ENCODE measurements at places on chromosomes 4 and X. TPM values are rescaled to one million over a fixed set of nuclear protein-coding genes. Genes with fewer than 3 reads are reported as not detected.

DNA sequence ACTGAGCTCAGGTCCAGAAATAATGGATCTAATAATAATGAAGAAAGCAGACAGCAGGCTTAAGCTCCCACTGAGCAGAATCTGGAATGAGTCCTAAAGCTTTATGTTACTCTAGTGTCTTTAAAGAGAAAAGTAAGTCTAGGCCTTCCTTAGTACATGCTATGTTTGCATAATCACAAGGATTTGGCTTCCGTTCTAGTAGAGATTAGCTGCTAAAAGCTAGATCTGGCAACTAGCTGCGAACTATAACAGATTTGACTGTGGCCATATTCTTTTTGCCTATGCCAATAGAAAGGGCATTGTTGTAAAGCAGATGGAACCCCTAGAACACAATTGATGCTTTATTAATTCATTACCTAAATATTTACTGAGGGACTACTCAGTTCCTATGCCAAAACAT is 19.0 kb downstream of the COX7B2 start:
- no peaks in the 10 kb centered on the region for H3K36me3 ChIP-seq
- no peaks in the 10 kb centered on the region for H3K4me1 ChIP-seq
- no peak for DNase-seq
- no peak overlapping the region for H3K4me3 ChIP-seq
- no peak overlapping the region for H3K27ac ChIP-seq

The QRFPR gene
- 2.4 TPM for total RNA-seq

The OTC gene
- not detected for total RNA-seq

The RAI2 gene
- 7.0 TPM for total RNA-seq

DNA sequence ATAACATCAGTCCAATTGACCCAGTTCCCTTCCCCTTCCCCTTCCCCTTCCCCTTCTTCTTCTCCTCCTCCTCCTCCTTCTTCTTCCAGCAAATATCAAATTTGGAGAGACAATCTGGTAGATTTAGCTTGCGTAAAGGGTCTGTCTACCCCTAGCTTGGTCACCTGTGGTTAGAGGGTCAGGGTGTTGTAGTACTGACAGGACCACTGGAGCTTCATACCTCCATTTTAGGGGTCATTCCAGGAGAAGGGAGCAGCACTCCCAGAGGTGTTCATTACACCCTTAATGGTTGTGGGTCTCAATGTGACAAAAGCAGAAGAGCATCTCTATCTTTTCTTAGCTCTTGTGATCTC is 3.7 kb upstream of the FGB start:
- H3K4me1 ChIP-seq = no peaks in the 10 kb centered on the region
- no peak overlapping the region for H3K4me3 ChIP-seq
- DNase-seq = no peak
- H3K27ac ChIP-seq = no peak overlapping the region
- H3K36me3 ChIP-seq = no peaks in the 10 kb centered on the region

DNA sequence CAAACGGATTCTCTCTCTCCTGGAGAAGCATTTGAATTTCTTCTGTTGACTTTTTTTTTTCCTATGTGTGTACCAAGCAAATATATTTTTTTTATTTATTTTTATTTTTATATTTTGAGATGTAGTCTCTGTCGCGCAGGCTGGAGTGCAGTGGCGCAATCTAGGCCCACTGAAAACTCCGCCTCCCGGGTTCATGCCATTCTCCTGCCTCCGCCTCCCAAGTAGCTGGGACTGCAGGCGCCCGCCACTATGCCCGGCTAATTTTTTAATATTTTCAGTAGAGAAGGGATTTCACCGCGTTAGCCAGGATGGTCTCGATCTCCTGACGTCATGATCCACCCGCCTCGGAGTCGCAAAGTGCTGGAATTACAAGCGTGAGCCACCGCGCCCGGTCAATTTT is 549.5 kb upstream of the GNPDA2 start:
- H3K27me3 ChIP-seq = no peaks in the 10 kb centered on the region
- H3K27ac ChIP-seq = no peak overlapping the region
- no peak overlapping the region for H3K4me3 ChIP-seq
- no peak for DNase-seq

DNA sequence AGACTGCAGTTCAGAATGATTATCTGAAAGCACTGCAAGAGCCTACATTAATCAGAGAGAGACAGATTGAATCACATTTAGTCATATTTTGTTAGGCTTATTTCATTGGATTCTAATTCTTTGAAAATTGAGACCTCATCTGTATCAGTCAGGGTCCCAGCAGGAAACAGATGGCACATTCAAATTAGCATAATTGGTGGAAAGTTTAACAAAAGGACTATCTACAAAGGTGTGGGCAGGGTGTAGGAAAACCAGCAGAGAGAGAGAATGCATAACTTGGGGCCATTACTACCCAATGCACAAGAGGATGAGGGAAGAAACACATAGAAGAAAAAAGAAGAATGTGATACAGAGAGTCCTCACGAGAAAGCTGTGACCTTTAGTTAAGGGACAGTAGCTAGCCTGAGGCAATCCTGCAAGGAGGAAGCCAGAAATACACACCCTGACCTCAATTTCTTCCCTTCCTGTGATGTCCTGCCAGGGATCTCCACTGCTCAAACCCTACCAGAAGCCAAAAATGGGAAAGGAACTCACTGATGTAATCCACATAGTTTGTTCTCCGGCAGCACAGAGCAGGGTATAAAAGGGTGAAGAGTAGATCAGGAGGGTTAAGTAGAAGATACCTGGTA is 17.7 kb upstream of the XKRX start:
- H3K36me3 ChIP-seq = no peaks in the 10 kb centered on the region
- no peak for DNase-seq
- no peak overlapping the region for H3K27ac ChIP-seq
- H3K4me3 ChIP-seq = no peak overlapping the region
- H3K4me1 ChIP-seq = peaks cover 19% of the 10 kb centered on the region

GRCh38 chr4:59994118-59994517 is 1206.0 kb upstream of the ADGRL3 start:
- peaks cover 6% of the 10 kb centered on the region for H3K27me3 ChIP-seq
- H3K4me3 ChIP-seq = no peak overlapping the region
- no peaks in the 10 kb centered on the region for H3K4me1 ChIP-seq

The BTK gene
- 9.4 TPM for total RNA-seq

GRCh38 chrX:132088864-132089263 is 39.0 kb downstream of the FRMD7 start:
- peaks cover 9% of the 10 kb centered on the region for H3K4me1 ChIP-seq
- no peak overlapping the region for H3K4me3 ChIP-seq
- no peak overlapping the region for H3K27ac ChIP-seq
- no peak for DNase-seq

DNA sequence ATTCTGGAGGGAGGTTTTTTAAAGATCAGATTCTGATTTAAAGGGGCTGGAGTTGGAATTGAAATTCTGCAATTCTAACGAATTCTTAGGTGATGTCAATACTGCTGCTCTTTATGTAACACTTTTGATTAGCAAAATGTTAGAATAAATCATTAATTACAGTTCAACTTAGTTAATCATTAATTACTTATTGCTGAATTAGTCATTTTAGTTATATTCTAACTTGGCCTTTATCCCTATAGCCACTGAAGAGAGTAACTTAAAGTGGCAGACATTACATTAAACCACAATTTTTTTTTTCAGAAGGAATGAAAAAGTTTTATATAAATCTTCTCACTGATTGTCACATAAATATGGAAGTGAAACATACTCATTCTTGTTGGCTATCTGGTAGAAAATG is 206.6 kb upstream of the ITM2A start:
- H3K27me3 ChIP-seq = no peaks in the 10 kb centered on the region
- H3K4me3 ChIP-seq = no peak overlapping the region
- no peak for DNase-seq
- H3K27ac ChIP-seq = no peak overlapping the region
- H3K36me3 ChIP-seq = no peaks in the 10 kb centered on the region

The GAGE13 gene
- not detected for total RNA-seq

DNA sequence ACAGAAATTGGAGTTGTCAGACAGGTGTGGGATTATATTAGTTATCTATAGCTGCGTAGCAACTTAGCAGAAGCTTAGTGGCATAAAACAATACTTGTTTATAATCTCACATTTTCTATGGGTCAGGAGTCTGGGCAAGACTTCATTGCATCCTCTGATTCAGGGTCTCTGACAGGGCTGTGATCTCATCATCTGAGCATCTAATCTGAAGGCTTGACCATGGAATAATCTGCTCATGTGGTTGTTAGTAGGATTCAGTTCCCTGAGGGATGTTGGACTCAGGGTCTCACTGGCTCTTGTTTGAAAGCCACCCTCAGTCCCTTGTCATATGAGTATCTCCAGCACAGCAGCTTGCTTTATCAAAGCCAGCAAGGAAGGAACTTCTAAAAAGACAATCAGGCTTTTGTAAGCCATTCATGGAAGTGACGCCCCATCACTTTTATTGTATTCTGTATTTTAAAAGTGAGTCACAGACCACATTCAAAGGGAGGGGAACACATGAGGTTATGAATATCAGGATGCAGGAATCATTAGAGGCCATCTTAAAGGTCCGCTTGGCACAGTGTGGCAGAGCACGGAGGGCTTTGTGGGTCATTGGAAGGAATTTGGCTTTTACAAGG is 37.2 kb upstream of the FAM9B start:
- no peaks in the 10 kb centered on the region for H3K4me1 ChIP-seq
- H3K36me3 ChIP-seq = no peaks in the 10 kb centered on the region
- no peak for DNase-seq
- H3K27ac ChIP-seq = no peak overlapping the region

The REPS2 gene
- 10.6 TPM for total RNA-seq

The CFAP47 gene
- total RNA-seq = 0.44 TPM

- H3K4me1 ChIP-seq = peaks cover 45% of the 10 kb centered on the region
- no peak overlapping the region for H3K4me3 ChIP-seq
- no peaks in the 10 kb centered on the region for H3K27me3 ChIP-seq
- H3K36me3 ChIP-seq = no peaks in the 10 kb centered on the region
- DNase-seq = no peak
These were observed 13.9 kb downstream of the FNIP2 start for GRCh38 chr4:158782551-158783360.

DNA sequence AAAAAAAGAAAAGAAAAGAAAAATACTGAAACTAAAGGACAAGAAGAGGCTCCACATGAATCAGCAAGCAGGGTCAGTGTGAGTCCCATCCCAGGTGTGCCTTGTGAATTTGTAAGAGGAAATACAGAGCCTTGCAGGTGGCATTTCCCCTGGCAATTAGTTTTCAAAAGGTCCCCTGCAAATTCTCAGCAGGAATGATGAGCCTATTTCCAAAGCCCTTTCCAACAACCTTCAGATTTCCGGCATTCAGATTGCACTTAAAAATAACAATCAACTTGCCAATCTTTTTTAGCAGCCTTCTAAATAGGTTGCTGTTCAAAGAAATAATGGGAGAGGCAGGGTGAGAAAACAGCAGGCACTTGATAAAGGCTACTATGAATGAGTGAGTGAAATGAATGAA is 66.4 kb upstream of the OR13H1 start:
- H3K27ac ChIP-seq = no peak overlapping the region
- peaks cover 4% of the 10 kb centered on the region for H3K27me3 ChIP-seq
- no peak for DNase-seq

The ARAF gene
- total RNA-seq = 49.4 TPM

GRCh38 chrX:16039834-16040233 is 83.5 kb upstream of the GRPR start:
- no peak for DNase-seq
- H3K27me3 ChIP-seq = no peaks in the 10 kb centered on the region
- H3K27ac ChIP-seq = no peak overlapping the region
- H3K4me1 ChIP-seq = peaks cover 5% of the 10 kb centered on the region
- no peak overlapping the region for H3K4me3 ChIP-seq

The F11 gene
- 0.31 TPM for total RNA-seq

The FRG2 gene
- not detected for total RNA-seq

GRCh38 chr4:20754036-20754435 is 53.8 kb downstream of the PACRGL start:
- H3K27me3 ChIP-seq = no peaks in the 10 kb centered on the region
- H3K4me1 ChIP-seq = no peaks in the 10 kb centered on the region
- no peak for DNase-seq
- no peak overlapping the region for H3K4me3 ChIP-seq
- no peak overlapping the region for H3K27ac ChIP-seq

The ASB9 gene
- 2.8 TPM for total RNA-seq

DNA sequence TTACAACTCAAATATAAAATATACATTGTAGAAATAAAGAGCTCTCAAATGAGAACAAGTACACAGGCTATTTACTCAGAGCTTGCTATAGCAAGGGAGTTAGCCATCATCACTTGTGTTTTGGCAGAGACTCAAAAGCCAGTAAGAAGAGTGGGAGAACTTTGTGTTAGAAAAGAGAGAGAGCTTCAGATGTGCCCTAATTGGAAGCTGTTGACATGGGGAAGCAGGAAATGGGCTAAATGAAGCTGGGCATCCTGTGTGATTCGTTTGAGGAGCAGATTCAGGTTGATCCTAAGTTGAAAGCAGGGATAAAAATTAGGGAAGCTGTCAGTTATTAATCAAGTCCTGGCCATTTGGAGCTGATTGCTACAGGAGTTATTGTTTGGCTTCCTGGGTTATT is 207.4 kb upstream of the MAOA start:
- H3K27me3 ChIP-seq = no peaks in the 10 kb centered on the region
- no peak for DNase-seq
- peaks cover 7% of the 10 kb centered on the region for H3K36me3 ChIP-seq
- H3K4me3 ChIP-seq = no peak overlapping the region
- no peak overlapping the region for H3K27ac ChIP-seq

- no peaks in the 10 kb centered on the region for H3K27me3 ChIP-seq
- no peaks in the 10 kb centered on the region for H3K4me1 ChIP-seq
- no peak overlapping the region for H3K27ac ChIP-seq
- no peaks in the 10 kb centered on the region for H3K36me3 ChIP-seq
- no peak for DNase-seq
These were observed 107.8 kb downstream of the PARM1 start for GRCh38 chr4:75040703-75041102.

The MAMLD1 gene
- total RNA-seq = 2.8 TPM

- H3K4me3 ChIP-seq = no peak overlapping the region
- no peak for DNase-seq
- H3K4me1 ChIP-seq = no peaks in the 10 kb centered on the region
- H3K27me3 ChIP-seq = peaks cover 2% of the 10 kb centered on the region
These were observed 126.6 kb downstream of the TET2 start for GRCh38 chr4:105273230-105273629.

DNA sequence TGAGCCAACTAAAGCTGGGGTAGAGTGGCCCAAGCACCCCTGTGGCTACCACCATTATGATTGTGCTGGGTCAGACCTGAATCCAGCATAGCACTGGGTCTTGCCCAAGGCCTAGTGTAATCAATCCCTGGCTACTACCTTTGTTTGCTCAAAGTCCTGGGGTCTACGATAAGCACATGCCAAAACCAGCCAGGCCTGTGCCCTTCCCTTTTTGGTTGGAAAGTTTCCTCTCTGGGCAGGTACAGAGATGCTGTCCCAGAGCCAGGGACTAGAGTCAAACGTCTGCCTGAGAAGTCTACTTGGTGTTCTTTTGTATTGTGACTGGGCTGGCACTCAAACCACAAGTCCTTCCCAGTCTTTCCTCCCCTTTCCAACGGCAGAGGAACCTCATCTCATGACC is 371.5 kb upstream of the MAGEC2 start:
- H3K4me3 ChIP-seq = no peak overlapping the region
- no peaks in the 10 kb centered on the region for H3K4me1 ChIP-seq
- H3K27me3 ChIP-seq = no peaks in the 10 kb centered on the region
- no peaks in the 10 kb centered on the region for H3K36me3 ChIP-seq

Data from endothelial cell (in vitro differentiated cells).